Upper lobe of left lung (tissue), 6 donors: ENCODE measurements at places on chromosomes 5 and 9.
A peak's percentile ranks its signal among the peaks of the same experiment; 100 is the strongest.

- H3K36me3 ChIP-seq: no peaks in the 10 kb centered on the region
- H3K27me3 ChIP-seq: no peaks in the 10 kb centered on the region
- H3K27ac ChIP-seq: no peak overlapping the region
- no peak for DNase-seq
Observed at GRCh38 chr5:74977471-74977870, 74.9 kb downstream of the GCNT4 start.

GRCh38 chr9:75995066-75995465, 104.6 kb downstream of the PCSK5 start:
- H3K27ac ChIP-seq: no peak overlapping the region
- no peak overlapping the region for H3K4me3 ChIP-seq
- no peaks in the 10 kb centered on the region for H3K36me3 ChIP-seq
- DNase-seq: no peak
- no peaks in the 10 kb centered on the region for H3K27me3 ChIP-seq

GRCh38 chr5:131610198-131611063, 24.6 kb downstream of the RAPGEF6 start:
- no peak overlapping the region for H3K27ac ChIP-seq
- no peak for DNase-seq
- H3K4me1 ChIP-seq: peaks cover 22% of the 10 kb centered on the region
- H3K4me3 ChIP-seq: no peak overlapping the region
- H3K36me3 ChIP-seq: no peaks in the 10 kb centered on the region

GRCh38 chr5:14330729-14331385, 187.7 kb downstream of the TRIO start:
- H3K4me3 ChIP-seq: no peak overlapping the region
- H3K27me3 ChIP-seq: no peaks in the 10 kb centered on the region
- DNase-seq: no peak
- H3K27ac ChIP-seq: no peak overlapping the region
- no peaks in the 10 kb centered on the region for H3K4me1 ChIP-seq

GRCh38 chr5:138464008-138464387, 1.3 kb upstream of the EGR1 start:
- no peaks in the 10 kb centered on the region for H3K27me3 ChIP-seq
- peak overlapping the region; percentile 99 for H3K27ac ChIP-seq
- H3K4me3 ChIP-seq: peak overlapping the region; percentile 79
- peaks cover 17% of the 10 kb centered on the region for H3K36me3 ChIP-seq

DNA sequence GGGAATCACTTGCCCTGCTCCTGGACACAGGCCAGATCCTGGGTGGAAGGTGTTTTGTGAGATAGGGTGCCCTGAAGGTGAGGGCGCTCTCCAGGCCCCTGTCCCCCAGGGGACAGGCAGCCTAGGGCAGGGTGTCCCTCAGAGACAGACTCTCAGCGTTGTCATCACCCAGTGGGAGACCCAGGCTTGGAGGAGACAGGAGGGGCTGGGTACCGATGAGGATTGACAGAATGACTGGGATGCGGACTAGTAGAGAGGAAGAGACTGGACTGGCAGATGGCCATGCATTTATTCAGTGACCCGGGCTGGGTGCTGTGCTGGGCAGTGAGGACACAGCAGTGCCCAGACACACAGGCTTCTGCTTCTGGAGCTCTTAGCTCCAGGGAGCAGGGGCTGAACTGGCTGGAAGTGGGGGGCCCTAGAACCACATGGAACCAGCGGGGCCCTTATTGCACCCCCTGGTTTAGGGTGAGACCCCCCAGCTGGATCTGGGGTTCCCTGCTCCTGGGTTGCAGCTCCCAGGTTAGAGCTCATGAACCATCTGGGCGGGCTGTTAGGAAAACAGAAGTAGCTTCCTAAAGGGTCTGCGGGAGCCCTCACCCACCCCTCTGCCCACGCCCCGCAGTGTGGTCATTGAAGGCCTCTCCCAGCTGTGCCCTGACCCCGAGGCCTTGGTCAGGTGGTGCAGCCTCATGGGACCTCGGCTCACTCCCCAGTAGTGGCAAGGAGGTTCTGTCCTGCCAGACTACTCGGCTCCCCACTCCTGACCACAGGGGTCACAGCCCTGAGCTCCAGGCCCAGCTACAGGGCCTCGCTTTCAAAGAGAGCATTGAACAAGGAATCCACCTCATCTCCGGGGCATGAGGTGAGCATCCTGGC, 116.7 kb upstream of the LMX1B start:
- H3K27ac ChIP-seq: no peak overlapping the region
- peaks cover 12% of the 10 kb centered on the region for H3K4me1 ChIP-seq
- no peak overlapping the region for H3K4me3 ChIP-seq
- DNase-seq: no peak
- H3K36me3 ChIP-seq: peaks cover 3% of the 10 kb centered on the region

- H3K4me1 ChIP-seq: peaks cover 26% of the 10 kb centered on the region
- H3K36me3 ChIP-seq: no peaks in the 10 kb centered on the region
- no peaks in the 10 kb centered on the region for H3K27me3 ChIP-seq
- no peak for DNase-seq
- H3K27ac ChIP-seq: peak overlapping the region; percentile 52
- peak overlapping the region; percentile 89 for H3K4me3 ChIP-seq
Observed at GRCh38 chr9:129027224-129027684, 877 bp downstream of the SH3GLB2 start.

- no peaks in the 10 kb centered on the region for H3K27me3 ChIP-seq
- H3K36me3 ChIP-seq: peaks cover 61% of the 10 kb centered on the region
- H3K4me1 ChIP-seq: no peaks in the 10 kb centered on the region
- no peak overlapping the region for H3K27ac ChIP-seq
- no peak for DNase-seq
- no peak overlapping the region for H3K4me3 ChIP-seq
Observed at GRCh38 chr5:119515192-119515591, 62.9 kb downstream of the HSD17B4 start.

GRCh38 chr5:179620293-179620692, 3.2 kb downstream of the HNRNPH1 start:
- DNase-seq: no peak
- no peaks in the 10 kb centered on the region for H3K27me3 ChIP-seq
- peaks cover 61% of the 10 kb centered on the region for H3K4me1 ChIP-seq
- H3K36me3 ChIP-seq: peaks cover 72% of the 10 kb centered on the region
- H3K4me3 ChIP-seq: no peak overlapping the region

- no peaks in the 10 kb centered on the region for H3K4me1 ChIP-seq
- H3K27ac ChIP-seq: no peak overlapping the region
- H3K36me3 ChIP-seq: no peaks in the 10 kb centered on the region
- no peak overlapping the region for H3K4me3 ChIP-seq
- H3K27me3 ChIP-seq: no peaks in the 10 kb centered on the region
- no peak for DNase-seq
Observed at GRCh38 chr5:149261246-149261645, 10.4 kb upstream of the AFAP1L1 start.

DNA sequence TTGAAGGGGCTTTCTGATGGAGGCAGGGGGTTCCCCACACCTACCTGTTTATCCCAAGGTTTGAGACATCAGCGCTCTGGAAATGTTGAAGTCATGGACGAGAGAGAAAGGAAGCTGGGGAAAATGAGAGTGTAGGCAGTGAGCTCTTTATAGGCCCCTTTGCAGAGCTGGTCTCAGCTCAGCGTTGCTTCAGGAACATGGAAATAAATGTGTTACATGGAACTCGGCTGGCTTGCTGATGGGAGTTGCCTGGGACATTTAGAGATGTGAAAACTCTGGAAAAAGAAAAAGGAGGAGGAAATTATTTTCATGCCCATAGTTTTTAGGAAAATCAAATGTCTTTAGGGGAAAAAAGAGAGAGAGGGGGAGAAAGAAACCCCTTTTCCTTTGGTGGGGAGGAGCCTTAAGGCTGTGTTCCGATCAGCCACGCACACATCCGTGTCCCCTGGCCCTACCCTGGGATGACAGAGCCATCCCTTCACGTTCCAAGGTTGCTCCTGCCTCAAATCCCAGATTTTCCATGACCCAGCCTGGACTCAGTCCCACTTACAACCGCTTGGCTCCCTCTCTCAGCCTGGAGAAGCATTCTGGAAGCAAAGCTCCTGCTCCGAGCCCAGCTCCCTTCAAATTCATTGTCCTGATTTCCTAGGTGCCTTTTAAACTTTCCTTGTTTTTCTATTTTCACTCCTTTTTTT, 78.3 kb downstream of the COL27A1 start:
- no peaks in the 10 kb centered on the region for H3K27me3 ChIP-seq
- no peak overlapping the region for H3K27ac ChIP-seq
- H3K36me3 ChIP-seq: no peaks in the 10 kb centered on the region
- H3K4me1 ChIP-seq: no peaks in the 10 kb centered on the region
- H3K4me3 ChIP-seq: no peak overlapping the region
- no peak for DNase-seq

- no peak for DNase-seq
- H3K4me3 ChIP-seq: no peak overlapping the region
- H3K36me3 ChIP-seq: no peaks in the 10 kb centered on the region
- H3K27ac ChIP-seq: no peak overlapping the region
Observed at GRCh38 chr5:116626945-116627679, 52.5 kb upstream of the SEMA6A start.

DNA sequence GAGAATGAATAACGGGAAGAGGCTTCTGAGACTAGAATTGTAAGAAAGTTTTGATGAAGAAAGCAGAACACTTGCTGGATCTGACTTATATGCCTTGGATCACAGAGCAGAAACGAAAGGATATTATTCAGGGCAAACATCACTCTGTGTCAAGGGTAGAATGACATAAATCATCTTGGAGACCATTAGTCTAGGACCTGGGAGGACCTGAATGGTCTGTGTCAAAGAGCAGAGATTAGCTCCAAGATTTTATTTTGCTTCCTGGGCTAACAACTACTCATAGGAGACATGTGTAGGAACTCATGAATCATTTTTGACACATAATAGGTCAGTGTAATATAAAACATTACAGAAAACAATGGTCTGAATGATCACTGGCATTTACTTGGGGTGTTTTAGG, 417.9 kb downstream of the SLCO4C1 start:
- H3K4me3 ChIP-seq: no peak overlapping the region
- no peaks in the 10 kb centered on the region for H3K36me3 ChIP-seq
- H3K27ac ChIP-seq: no peak overlapping the region

GRCh38 chr9:122144836-122145591, 14.6 kb downstream of the NDUFA8 start:
- no peak overlapping the region for H3K4me3 ChIP-seq
- DNase-seq: no peak
- peaks cover 71% of the 10 kb centered on the region for H3K36me3 ChIP-seq
- no peaks in the 10 kb centered on the region for H3K27me3 ChIP-seq
- H3K4me1 ChIP-seq: peaks cover 15% of the 10 kb centered on the region

DNA sequence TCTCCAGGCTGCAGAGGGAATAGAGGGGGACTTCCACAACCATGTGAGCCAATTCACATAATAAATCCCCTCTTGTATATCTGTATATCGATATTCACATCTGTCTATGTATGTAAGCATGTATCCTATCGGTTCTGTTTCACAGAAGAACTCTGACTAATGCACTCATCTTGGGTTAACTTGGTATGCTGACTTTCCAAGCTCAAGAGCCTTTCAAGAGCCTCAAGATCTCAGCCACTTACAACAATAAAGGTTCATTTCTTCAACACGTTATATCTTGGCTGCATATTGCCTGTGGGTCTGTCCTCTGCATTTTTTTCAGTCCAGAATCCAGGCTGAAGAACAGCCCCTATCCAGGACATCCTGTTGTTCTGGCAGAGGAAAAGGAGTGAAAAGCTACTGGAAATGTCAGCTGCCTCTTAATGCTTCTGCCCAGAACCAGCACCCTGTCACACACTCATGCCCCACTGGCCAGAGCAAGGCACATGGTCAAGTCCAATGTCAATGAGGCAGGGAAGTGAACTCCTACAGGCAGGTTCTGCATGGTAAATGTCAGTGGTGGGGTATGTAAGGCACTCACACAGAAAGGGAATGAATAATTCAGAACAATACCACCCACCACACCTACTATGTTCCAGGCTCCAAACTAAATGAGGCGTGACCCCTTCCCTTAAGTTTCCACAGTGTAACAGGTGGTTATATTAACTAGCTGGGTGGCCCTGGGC, 91.6 kb upstream of the ICE1 start:
- no peak overlapping the region for H3K4me3 ChIP-seq
- peaks cover 10% of the 10 kb centered on the region for H3K4me1 ChIP-seq
- no peaks in the 10 kb centered on the region for H3K36me3 ChIP-seq
- no peak for DNase-seq

GRCh38 chr5:163635631-163636030, 130.2 kb downstream of the MAT2B start:
- no peak for DNase-seq
- H3K4me1 ChIP-seq: no peaks in the 10 kb centered on the region
- H3K4me3 ChIP-seq: no peak overlapping the region
- H3K27me3 ChIP-seq: no peaks in the 10 kb centered on the region
- no peaks in the 10 kb centered on the region for H3K36me3 ChIP-seq

GRCh38 chr5:180557217-180557809, 34.0 kb downstream of the SCGB3A1 start:
- no peaks in the 10 kb centered on the region for H3K27me3 ChIP-seq
- DNase-seq: no peak
- H3K4me3 ChIP-seq: no peak overlapping the region
- no peaks in the 10 kb centered on the region for H3K36me3 ChIP-seq
- H3K27ac ChIP-seq: no peak overlapping the region
- no peaks in the 10 kb centered on the region for H3K4me1 ChIP-seq

DNA sequence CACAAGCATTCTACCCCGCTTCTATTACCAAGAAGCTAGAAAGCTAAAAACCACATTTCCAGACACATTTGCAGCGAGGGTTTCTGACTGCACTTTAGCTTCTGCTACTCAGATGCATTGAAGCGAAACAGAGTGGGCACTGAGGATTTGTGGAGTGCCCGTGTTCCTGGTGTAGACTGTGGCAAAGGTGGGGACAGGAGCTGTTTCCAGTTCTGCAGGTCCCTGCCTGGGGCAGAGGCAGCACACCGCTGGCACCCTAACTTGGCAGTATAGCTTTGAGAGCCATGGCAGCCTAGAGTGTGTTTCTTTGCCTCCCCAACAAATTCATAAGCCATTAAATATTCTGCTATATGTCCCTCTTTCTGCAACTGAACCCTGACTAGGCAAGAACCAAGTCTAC, 108.6 kb upstream of the SPOCK1 start:
- H3K27ac ChIP-seq: no peak overlapping the region
- no peaks in the 10 kb centered on the region for H3K27me3 ChIP-seq
- H3K4me3 ChIP-seq: no peak overlapping the region
- no peaks in the 10 kb centered on the region for H3K4me1 ChIP-seq

- H3K36me3 ChIP-seq: no peaks in the 10 kb centered on the region
- no peak overlapping the region for H3K27ac ChIP-seq
Observed at GRCh38 chr5:169029037-169029436, 271.9 kb downstream of the SLIT3 start.

- H3K27ac ChIP-seq: no peak overlapping the region
- no peaks in the 10 kb centered on the region for H3K36me3 ChIP-seq
- no peaks in the 10 kb centered on the region for H3K27me3 ChIP-seq
- DNase-seq: no peak
- no peak overlapping the region for H3K4me3 ChIP-seq
Observed at GRCh38 chr5:178808886-178809285, 50.9 kb upstream of the ZNF354B start.

- H3K27me3 ChIP-seq: no peaks in the 10 kb centered on the region
- no peaks in the 10 kb centered on the region for H3K36me3 ChIP-seq
- no peak for DNase-seq
Observed at GRCh38 chr5:147510885-147511284, 1.0 kb upstream of the DPYSL3 start.

- no peaks in the 10 kb centered on the region for H3K27me3 ChIP-seq
- H3K4me1 ChIP-seq: no peaks in the 10 kb centered on the region
- H3K36me3 ChIP-seq: no peaks in the 10 kb centered on the region
- H3K4me3 ChIP-seq: no peak overlapping the region
- DNase-seq: no peak
- no peak overlapping the region for H3K27ac ChIP-seq
Observed at GRCh38 chr5:75522542-75522941, 10.9 kb downstream of the POLK start.

- H3K4me3 ChIP-seq: no peak overlapping the region
- H3K27me3 ChIP-seq: no peaks in the 10 kb centered on the region
- peak overlapping the region; percentile 49 for H3K27ac ChIP-seq
- H3K4me1 ChIP-seq: no peaks in the 10 kb centered on the region
- no peaks in the 10 kb centered on the region for H3K36me3 ChIP-seq
Observed at GRCh38 chr9:91884696-91885687, 65.0 kb downstream of the ROR2 start.
